Naive B cell (primary cell): ENCODE measurements at places on chromosomes 2 and 18. TPM values are rescaled to one million over a fixed set of nuclear protein-coding genes. Genes with fewer than 3 reads are reported as not detected.

DNA sequence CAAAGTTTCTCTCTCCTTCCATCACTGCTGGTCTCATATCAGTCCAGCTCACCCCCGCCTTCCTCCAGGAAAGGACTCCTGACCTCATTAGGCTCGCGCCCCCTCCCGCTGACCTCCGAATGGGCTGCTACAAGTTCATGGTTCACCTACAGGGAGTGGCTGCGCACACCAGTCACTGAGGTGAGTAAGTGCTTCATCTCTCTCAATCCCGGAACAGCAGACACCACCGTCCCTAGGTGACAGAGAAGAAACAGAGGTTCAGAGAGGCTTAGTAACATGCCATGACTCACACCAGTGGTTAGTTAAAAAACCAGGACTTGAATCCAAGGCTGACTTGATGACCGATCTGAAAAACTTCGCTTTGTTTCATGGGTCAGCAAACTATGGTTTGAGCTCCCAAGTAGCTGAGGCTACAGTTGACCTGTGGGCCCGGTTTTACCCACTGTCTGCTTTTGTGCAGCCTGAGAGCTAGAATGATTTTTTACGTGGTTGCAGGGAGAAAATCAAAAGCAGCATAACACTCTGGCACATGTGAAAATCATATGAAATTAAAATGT is 42.0 kb downstream of the ZFP36L2 start:
- no peak for DNase-seq

DNA sequence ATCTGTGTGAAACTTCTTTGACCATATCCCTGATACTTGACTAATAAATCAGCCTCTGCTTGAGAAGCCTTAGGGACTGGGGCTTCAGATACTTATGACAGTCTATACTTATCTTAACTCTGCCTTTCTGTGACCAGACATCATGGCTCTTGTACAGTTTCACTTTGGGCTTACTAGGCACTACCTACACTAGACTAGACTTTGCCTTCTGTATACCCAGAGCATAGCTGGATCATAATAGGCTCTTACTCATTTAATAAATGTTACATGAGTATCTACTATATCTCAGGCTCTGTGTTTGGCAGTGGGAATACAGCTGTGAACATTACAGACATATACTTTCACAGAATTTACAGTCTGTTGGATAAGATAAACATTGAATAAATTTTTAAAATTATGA is 9.0 kb downstream of the UGP2 start:
- no peak for DNase-seq

DNA sequence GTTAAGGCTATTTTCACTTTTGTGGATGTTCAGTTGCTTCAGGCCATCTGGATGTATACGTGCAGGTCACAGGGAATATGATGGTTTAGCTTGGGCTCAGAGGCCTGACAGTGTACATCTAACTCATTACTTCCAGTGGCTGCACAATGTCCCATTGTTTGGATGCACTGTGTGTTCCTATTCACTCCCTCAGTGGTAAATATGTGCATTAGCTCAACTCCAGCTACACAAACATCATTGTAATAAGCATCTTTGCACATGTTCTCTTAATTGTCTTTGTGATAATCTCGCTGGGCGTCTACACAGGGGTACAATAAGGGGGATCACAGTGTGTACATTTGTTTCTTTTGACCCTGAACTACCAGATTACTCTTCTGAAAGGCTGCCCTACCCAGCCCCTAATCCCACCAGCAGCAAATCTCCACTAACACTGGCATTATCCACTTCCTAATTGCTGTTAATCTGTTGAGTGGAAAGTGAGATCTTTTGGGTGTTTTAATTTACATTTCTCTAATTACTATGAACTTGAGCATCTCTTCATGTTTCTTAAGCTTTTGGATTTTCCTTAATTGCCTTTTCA is 56.1 kb upstream of the POLE4 start:
- DNase-seq: no peak

DNA sequence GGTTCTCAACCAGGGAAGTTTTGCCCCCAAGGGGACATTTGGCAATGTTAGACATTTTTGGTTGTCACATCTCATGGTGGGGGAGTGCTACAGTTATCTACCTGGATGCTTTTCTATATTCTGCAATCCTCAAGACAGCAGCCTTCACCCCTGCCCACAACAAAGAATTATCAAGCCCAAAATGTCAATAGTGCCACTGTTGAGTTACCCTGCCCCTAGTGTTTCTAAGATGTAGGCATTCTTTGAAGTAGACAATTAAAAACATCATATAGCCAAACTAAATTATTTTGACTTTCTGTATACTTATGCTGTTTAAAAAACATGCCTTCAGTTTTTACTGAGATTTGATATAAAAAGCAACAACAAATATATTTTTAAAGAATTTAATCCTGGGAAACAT is 48.0 kb downstream of the ABI2 start:
- DNase-seq: no peak

- no peak for DNase-seq
Observed at GRCh38 chr2:224031358-224031970, 7.6 kb downstream of the SERPINE2 start.

DNA sequence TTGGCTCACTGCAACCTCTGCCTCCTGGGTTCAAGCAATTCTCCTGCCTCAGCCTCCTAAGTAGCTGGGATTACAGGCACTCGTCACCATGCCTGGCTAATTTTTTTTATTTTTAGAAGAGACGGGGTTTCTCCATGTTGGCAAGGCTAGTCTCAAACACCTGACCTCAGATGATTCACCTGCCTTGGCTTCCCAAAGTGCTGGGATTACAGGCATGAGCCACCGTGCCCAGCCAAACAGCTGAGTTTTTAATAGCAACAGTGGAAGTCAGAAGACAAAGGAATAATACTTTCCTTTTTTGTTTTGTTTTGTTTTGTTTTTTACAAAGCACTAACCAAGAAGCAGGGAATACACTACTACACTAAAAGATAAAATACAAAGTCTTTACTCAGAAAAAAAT is 16.9 kb downstream of the GPR75 start:
- no peak for DNase-seq

GRCh38 chr2:221448057-221448843 is 123.9 kb downstream of the EPHA4 start:
- no peak for DNase-seq

- DNase-seq: no peak
Observed at GRCh38 chr18:9849407-9850283, 36.1 kb upstream of the TXNDC2 start.

DNA sequence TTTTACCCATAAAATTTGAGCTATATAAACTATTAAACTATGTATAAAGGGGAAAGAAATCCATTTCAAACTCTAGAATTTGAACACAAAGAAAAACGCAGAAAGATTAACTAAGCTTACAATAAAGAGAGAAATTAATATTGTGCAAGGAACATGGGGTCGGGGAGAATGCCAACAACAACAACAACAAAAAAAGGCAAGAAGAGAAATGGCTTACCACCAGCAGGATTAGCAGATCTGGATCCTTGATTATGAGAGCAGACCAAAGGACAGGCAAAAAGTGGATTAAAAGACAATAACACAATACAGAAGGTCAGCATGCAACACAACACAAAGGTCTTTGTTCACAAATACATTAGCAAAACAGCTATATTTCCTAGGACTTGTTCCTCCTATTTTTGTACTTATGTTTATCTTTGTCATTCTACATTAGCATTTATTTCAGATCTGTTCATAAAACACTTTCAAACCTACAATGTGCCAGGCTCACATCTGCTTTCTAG is 103.4 kb upstream of the RNU4ATAC start:
- DNase-seq: no peak

- no peak for DNase-seq
Observed at GRCh38 chr2:127932199-127932876, 46.6 kb upstream of the AMMECR1L start.

- DNase-seq: no peak
Observed at GRCh38 chr2:94993176-94994062, 32.1 kb upstream of the MAL start.

GRCh38 chr2:179817181-179817841 is 44.1 kb downstream of the ZNF385B start:
- DNase-seq: no peak

Gene POTEI
- not detected for polyA plus RNA-seq

Gene TUBB8B
- polyA plus RNA-seq: 1.5 TPM

Gene LYPD6
- not detected for polyA plus RNA-seq

Gene RAPH1
- not detected for polyA plus RNA-seq

Gene SCN7A
- not detected for polyA plus RNA-seq

Gene AKAIN1
- not detected for polyA plus RNA-seq

Gene ERFE
- polyA plus RNA-seq: not detected
